CD4-positive, alpha-beta T cell treated with Interleukin-4 for 1 hour (primary cell): ENCODE measurements at places on chromosomes 5 and 9.

DNA sequence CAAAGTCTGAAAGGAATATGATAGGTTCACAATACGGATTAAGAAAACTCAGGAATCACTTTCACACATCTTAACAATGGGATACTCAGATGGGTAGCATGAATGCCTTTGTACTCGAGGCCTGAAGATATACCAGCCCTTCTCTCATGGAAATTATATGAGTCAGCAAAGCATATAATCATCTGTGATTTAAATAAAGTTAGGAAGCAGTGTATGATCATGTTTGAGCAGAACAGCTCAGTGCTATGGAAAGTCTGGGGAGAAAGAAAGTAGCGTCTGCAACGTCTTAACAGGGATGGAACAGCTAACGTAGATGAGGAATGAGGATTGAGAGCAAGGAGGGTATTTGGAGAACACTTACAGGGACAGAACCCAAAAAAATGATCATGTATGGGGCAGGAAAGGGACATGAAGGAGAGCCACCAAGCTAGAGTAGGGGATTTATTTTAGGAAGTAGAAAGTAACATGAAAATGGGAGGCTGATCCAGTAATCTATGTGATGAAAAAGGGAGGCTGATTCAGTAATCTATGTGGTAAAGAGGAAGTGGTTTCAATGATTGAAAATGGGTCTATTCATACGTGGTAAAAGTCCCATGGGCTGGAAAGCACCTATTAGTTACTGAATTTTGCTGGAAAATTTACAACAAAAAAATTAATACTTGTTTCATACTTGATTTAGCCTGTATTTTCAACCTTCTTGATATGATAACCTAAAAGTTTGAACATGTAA lies 85.9 kb downstream of the GNA14 start:
- DNase-seq, result no peak

- no peak for DNase-seq
Measured at GRCh38 chr5:164431634-164432304, 926.4 kb downstream of the MAT2B start.

GRCh38 chr5:154159343-154159742 lies 31.2 kb upstream of the GALNT10 start:
- DNase-seq, result no peak

DNA sequence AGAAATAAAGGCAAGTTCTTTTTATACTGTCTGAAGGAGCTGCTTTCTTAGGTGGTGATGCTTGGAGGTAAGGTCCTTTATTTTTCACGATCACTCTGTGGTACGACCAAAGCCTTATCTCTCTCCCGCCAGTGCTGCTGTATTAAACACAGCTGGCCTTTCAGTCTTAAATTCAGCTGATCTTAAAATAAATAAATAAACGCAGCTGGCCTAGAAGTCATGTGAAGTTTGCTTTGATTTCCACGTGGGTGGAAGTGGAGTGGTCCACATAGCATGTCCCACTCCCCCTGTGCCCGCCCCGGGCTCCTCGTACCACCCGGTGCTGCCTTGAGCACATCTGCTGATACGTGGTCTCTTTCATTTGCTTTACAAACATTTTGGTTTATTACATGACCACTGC lies 260.4 kb downstream of the FANCC start:
- no peak for DNase-seq

DNA sequence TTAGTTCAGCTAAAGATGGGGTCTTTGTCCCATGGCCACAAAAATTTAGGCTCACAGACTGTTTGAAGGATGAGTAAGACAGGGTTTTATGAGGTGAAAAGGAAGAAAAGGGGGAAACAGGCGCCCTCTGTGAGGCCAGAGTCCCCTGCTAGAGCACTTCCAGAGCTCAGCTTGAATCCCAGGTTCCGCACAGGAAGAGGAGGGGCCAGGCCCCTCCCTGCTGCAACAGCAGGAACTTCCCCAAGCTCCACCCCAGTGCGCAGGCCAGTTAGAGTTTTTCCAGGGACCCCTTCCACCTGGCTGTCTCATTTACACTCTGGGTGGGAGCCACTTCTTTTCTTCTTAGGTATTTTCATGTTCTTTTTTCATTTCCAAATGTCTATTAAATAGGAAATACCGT lies 480.8 kb downstream of the PSAT1 start:
- DNase-seq, result no peak

DNA sequence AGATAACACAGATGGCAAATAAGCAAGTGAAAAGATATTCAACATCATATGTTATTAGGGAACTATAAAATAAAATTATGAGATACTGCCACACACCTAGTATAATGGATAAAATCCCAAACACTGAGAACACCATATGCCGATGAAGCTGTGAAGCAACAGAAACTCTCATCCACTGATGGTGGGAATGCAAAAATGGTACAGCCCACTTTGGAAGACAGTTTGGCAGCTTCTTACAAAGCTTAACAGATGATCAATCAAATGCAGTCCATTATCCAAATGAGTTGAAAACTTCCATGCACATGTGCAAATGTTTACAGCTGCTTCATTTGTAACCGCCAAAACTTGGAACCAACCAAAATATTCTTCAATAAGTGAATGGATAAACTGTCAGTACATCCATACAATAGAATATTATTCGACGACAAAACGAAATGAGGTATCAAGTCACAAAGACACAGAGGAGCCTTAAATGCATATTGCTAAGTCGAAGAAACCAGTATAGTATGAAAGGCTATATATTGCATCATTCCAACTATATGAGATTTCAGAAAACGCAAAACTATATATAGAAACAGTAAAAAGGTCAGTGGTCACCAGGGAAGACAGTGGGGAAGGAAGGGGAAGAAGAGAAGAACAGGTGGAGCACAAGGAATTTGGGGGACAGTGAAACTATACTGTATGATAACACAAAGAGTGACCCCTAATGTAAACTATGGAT lies 14.9 kb downstream of the PFDN1 start:
- no peak for DNase-seq

DNA sequence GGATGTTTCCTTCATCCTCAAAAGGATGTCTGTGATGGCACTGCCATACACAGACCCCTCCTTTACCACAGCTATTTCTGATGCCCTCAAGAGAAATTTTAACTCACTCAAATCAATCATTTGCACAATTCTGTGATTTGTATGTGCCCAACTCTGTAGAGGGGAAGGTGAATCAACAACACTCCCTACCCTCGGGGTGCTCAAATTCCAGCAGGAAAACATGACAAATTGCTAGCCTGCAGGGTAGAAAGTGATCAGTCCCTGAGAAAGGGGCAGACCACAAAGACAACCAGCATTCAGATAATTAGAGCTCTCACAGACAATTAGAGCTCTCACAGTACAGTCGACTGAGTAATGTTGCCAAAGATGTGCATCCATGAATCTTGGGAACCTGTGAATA lies 45.3 kb upstream of the FOXE1 start:
- DNase-seq, result no peak

DNA sequence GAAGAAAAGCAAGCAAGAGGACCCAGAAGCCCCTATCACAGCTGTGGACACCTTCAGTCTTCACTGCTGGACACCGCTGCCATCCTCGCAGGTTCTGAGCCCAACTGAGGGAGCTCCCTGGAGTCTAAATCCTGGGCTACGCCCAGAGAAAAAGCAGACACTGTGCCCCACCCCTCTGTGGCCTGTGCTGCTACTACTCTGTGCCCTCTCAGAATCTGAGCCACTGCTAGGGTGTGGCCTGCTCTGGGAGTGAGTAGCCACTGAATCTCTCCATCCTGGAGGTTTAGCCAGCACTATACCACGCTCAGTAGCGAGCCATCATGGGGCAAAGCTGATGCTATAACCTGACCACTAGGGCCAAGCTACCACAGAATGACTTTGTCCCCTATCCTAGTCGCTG lies 338.2 kb downstream of the NPR3 start:
- no peak for DNase-seq

GRCh38 chr9:121156263-121156731 lies 45.4 kb downstream of the RAB14 start:
- DNase-seq, result no peak

GRCh38 chr9:81801190-81801589 lies 111.8 kb upstream of the TLE1 start:
- no peak for DNase-seq

GRCh38 chr9:14923701-14924100 lies 13.5 kb upstream of the FREM1 start:
- DNase-seq, result no peak

- DNase-seq, result no peak
Measured at GRCh38 chr5:39049315-39049714, 24.9 kb downstream of the RICTOR start.

GRCh38 chr5:148776261-148776660 lies 50.1 kb upstream of the ADRB2 start:
- DNase-seq, result no peak

- DNase-seq, result no peak
Measured at GRCh38 chr5:140641716-140642115, 2.5 kb downstream of the TMCO6 start.

GRCh38 chr9:126372716-126373115 lies 46.1 kb downstream of the MVB12B start:
- no peak for DNase-seq

GRCh38 chr5:96752341-96753016 lies 55.3 kb downstream of the ERAP1 start:
- no peak for DNase-seq

GRCh38 chr9:95736370-95736769 lies 139.1 kb upstream of the ERCC6L2 start:
- no peak for DNase-seq

- no peak for DNase-seq
Measured at GRCh38 chr5:94802450-94802849, 184.0 kb downstream of the SLF1 start.

GRCh38 chr9:134623258-134624066 lies 18.1 kb upstream of the COL5A1 start:
- DNase-seq, result no peak

DNA sequence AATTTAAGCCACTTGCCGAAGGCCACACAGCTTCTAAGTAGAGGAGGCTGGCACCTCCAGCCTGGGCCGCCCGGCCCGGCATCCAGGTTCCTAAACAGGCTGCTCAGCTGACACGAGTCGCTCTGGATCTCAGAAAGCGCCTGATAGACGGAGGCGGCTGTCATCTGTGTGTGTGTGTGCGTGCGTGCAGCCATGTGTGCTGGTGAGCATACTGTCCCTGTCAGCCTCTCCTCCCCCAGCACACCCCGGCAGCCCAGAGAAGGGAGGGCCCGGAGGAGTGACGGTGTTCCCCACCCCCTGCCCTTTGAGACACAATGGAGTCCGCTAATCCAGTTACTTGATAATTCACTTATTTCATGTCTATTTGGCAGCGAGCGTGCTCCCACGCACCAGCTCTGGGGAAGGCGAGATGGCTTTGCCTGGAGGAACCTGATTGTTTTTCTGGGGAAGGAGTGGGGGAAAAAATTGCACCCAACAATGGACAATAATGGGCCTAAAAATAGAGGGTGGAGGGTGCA lies 20.0 kb downstream of the NTNG2 start:
- DNase-seq, result no peak

GRCh38 chr5:148793261-148793660 lies 33.1 kb upstream of the ADRB2 start:
- no peak for DNase-seq

DNA sequence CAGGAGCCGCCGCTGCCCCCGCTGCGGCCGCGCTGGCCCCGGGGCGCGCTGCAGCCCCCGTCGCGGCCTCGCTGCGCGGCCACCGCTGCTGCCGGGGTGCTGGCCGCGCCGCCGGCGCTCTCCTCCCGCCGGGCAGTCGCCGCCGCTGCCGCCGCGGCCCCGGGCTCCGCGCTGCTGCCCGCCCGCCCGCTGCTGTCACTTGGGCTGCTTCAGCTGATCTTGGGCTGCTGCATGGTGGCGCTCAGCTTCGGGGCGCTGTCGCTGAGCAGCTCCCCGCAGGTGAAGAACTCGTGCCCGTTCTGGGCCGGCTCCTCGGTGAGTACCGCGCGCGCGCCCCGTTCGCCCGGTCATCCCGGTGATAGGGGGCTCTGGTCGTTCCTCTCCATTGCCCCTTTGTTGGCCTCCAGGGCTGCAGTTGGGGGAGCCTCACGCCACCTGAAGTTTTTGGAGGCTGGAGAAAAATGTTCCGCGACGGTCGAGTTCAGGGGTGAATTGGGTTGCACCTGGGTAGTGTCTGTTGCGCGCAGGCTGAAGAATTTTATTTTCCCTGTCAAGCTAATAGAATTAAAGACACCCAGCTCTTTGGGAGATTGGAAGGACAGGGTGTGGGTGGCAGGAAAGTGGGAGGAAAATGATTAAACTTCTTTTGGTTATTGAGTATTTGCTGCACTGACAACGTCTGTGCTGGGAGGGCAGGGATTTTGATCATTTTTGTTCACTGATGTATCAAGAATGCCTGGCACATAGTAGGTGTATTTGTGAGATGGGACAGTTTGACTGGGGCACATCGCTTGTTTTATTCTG lies 596 bp downstream of the ENTREP1 start:
- no peak for DNase-seq

DNA sequence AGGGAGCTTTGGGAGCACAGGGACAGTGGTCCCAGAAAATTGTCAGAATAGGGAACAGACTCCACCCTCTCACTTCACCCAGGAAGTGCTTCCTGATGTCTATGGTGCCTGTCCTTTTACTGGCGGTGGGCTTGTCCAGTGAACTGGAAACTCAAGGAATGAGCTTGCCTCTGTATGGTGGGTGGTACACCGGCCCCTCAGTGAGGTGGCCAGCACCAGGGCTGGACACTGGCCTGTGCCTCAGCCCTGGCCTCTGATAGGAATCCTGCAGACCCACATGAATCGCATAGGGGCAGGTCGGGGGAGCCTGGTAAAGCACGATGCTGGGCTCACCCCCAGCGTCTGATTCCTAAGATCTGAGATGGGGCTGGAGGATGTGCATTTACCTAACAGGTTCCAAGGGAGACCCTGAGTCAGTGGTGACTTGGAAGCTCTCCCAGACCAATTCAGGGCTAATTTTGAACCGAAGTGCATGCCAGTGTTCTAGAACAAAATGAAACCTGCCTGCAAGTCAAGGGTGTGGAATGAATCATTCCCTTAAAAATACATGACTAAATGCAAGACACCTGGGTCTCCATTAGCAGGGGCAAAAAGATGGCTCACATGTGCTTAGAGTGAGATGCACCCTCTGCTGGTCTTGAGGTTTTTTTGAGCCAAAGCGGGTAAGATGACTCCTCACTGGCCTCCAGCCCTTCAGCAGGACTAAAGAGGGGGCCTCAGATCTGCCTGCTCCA lies 178.3 kb downstream of the HSPA4 start:
- no peak for DNase-seq

DNA sequence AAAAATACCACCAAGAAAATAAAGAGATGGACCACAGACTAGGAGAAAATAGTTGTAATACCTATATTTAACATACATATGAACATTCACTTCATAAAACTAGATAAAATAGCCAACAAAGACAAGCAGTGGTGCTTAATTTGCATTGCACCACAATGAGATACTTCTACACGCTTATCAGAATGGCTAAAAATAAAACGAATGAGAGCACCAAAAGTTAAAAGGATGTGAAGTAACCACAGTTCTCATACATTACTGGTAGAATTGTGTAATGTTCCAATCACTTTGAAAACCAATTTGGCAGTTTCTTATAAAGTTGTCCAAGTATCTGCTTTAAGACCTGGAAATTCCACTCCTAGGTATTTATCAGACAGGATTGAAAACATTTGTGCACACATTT lies 198.9 kb upstream of the SGCD start:
- DNase-seq, result no peak

GRCh38 chr5:104061707-104062106 lies 499.1 kb upstream of the NUDT12 start:
- DNase-seq, result no peak
